ENCODE measurements at places on chromosomes 12 and 14.
A peak's percentile ranks its signal among the peaks of the same experiment; 100 is the strongest.

GRCh38 chr14:44309331-44309730 is 197.8 kb downstream of the FSCB start:
- no peak for DNase-seq

GRCh38 chr12:67758119-67758518 is 109.6 kb downstream of the DYRK2 start:
- no peak for DNase-seq

DNA sequence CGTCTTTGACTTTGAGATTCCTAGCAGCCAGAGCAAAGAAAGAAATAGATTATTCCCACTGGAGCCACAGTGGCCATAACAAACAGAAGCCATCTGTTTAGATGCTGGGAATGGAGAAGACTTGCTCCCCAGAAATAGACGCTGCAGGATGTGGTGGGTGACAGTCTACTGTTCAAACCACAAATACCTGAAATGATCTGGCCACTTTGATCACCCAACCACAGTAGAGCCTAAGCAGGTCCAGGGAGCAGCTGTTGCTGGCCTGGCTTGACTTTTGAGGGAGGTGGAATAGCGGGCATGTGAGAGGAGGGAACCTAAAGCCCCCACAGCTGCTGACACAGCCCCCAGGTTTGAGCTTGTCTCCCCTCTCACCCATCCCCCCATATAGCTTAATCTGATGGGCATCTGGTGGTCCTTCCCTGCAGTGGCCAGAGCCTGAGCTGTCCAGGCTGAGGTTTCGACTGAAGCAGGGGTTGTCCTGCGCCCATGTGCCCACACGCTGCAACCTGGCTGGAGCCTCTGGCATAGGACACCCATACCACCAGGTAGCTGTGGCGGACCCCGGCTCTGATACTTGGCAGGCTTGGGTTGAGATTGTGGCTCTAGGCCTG is 38.7 kb downstream of the SH2B3 start:
- no peak for DNase-seq

DNA sequence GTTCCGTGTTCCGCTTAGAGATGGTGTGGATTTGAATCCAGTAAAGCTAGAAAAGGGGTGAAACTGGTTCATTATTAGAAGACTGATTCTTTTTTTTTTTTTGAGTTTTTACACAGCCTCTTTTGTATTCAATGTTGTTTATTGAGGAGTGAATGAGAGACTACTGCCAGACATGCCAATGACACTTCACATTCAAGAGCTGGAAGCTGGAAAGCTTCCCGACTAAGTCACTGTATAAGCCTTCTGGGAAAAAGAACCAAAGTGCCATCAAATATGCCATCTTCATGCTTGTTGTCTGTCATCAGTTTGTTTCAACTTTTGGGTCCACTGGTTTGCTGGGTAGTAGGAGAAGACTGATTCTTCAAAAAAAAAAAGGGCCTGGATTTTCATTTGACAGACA is 164.8 kb downstream of the ATP23 start:
- DNase-seq, result no peak

DNA sequence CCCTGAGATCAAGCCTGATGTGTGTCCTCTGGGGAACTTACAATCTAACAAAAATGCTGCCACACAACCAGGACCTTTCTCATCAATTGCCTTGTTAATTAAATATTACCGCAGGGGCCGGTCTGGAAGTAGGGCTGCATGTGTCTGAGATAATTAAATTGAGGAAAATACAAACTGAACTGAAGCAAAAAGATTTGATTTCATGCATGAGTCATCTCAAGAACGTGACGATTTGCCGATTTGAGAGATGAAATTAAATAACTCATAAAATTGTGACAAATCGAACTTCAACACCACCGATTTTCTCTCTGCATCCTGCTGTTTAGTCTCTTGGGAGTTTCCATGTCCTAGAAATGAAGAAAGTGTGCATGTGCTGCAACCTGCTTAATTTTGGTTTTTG is 94.6 kb upstream of the DAAM1 start:
- no peak for DNase-seq

DNA sequence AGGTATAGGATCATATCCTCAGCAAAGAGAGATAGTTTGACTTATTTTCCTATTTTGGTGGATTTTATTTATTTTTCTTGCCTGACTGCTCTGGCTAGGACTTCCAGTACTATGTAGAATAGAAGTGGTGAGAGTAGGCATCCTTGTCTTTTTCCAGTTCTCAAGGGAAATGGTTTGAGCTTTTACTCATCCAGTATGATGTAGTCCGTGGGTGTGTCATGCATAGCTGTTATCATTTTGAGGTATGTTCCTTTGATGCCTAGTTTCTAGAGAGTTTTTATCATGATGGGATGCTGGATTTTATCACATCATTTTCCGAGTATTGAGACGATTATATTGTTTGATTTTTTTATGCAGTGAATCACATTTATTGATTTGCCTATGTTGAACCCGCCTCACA is 97.2 kb downstream of the MGAT4C start:
- DNase-seq, result no peak

GRCh38 chr12:58961906-58962305 is 41.6 kb upstream of the LRIG3 start:
- DNase-seq, result no peak

- DNase-seq, result no peak
Observed at GRCh38 chr12:47094804-47095203, 15.0 kb upstream of the AMIGO2 start.

DNA sequence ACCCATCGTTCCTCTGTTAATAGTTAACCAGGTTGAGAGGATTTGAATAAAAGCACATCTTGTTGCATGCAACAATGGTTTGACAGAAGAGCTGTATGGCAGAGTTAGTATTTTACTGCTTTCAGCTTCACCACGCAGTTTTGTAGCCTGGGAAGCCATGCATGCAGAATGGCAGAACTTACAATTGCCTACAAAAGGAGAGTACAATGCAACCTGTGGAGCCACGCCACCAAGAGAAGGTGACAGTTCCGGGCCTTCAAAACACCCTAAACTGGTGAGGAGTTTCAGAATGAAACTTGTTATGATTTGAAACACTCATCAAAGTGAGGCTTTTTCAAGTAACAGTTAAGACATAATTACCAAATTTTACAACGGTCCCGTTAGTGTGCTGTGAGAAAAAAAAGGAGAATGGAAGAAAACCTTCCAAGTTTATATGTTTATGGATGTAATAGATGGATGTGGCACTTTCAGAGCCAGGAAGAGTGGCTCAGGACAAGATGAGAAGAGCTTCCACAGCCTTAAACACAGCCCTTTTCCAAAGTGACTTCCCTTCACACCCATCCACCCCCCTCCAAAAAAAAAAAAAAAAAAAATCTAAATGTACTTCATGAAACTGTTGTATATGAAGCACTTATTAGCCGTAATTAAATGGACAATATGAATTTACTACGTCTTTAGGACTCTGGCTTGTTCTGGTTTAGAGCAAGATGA is 158.7 kb downstream of the EGLN3 start:
- no peak for DNase-seq

GRCh38 chr12:1473418-1473817 is 121.0 kb downstream of the FBXL14 start:
- no peak for DNase-seq

GRCh38 chr14:67192366-67192765 is 3.1 kb downstream of the GARIN2 start:
- DNase-seq, result no peak

- DNase-seq, result no peak
Observed at GRCh38 chr14:49977126-49977841, 84.4 kb downstream of the ARF6 start.

GRCh38 chr14:100486025-100486828 is 101.0 kb downstream of the BEGAIN start:
- peak; percentile 76 for DNase-seq

- DNase-seq, result no peak
Observed at GRCh38 chr12:94305130-94305957, 154.3 kb downstream of the CEP83 start.

DNA sequence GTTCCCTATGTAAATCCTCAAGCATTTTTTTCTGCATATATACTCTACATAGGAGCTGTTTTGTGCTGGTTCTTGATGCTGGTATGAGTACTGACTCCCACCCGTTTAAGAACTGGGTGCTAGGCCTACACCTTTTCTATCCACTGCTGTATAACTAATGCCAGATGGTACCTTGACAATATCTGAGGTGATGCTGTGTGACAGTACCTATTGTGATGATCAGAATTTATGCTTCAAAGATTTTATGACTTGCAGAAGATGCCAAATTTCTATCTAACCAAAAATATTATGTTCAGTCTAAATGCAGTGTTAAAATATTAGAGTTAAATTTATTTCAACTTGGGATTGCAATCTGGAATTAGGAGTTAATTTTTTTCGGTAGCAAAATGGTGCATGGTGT is 272.3 kb upstream of the NOVA1 start:
- DNase-seq, result no peak

DNA sequence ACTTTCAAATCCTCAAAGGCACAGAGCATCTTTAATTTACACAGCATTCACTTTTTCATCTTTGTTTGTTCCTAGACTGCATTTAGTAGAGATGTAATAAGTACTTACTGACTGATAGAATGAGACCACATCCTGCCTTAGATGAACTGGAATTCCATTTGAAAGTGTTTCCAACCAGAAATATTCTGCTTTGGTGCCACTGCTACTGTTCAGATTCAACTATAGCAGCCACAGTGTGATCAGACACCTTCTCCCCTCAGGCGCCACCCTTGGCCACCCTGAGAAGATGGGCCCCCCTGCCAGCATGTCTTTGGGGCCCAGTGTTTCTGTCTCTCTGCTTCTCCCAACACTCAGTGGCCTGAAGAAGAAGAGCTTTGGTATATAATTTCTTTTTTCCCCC is 449.1 kb downstream of the RAD51B start:
- no peak for DNase-seq

DNA sequence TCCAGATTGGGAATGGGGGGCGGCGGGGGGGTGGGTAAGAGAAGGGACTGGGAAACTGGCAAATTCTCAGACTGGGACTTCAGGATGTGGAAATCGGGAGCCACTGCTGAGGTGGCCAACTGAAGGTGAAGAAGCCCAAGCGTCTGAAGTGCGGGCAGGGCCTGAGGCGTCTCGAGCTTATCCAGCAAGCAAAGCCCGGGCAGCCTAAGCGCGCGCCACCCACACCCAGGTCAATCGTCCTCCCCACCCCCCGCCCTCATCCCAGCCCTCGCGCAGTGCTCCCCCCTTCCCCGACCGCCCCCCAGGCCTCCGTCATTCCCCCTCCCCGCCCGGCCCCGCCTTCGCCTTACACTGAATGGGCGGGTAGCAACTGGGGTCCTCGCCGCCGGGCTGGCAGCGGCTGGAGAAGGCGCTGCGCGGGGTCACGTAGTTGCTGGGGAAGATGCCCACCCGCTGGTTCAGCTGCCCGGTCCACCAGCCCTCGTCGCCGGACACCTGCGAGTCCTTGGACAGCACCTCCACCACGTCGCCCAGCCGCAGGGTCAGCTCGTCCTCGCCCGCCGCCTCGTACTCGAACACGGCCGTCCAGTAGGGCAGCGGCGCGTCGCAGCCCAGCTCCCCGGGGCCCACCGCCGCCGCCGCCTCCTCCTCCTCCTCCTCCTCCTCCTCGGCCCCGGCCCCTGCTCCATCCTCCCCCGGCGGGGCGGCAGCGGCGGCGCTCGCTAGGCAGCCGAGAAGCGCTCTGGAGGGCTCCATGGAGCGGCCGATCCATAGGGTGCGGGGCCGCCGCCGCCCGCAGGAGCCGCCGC is 693 bp downstream of the MAP3K9 start:
- no peak for DNase-seq

DNA sequence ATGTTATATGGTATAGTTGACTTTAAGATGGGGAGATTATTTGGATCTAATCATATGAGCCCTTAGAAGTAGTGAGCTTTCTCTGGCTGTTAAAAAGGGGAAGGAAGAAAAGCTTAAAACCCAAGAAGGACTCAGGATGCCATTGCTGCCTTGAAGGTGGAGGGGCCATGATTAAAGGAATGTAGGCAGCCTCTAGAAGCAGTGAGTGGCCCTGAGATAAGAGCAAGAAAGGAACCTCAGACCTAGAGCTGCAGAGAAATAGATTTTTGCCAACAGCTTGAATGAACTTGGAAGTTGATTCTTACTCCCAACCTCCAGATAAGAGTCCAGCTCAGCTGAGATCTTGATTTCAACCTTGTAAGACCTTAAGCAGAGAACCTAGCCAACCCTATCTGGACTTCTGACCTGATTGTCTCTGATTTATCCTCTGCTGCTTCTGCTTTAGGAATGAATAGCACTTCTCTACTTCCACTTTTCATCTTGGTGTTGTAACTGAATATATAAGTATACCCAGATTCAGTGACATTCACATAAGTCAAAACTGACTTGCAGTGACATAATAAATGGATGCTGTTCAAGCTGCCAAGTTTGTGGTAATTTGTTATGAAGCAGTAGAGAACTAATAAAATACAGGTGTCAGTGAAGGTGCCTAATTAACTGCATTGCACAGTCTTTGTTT is 33.5 kb downstream of the RAD51B start:
- DNase-seq, result peak; percentile 15

- DNase-seq, result no peak
Observed at GRCh38 chr12:14261096-14261495, 104.4 kb upstream of the ATF7IP start.

- DNase-seq, result no peak
Observed at GRCh38 chr12:49126852-49127763, 4.1 kb downstream of the TUBA1B start.

DNA sequence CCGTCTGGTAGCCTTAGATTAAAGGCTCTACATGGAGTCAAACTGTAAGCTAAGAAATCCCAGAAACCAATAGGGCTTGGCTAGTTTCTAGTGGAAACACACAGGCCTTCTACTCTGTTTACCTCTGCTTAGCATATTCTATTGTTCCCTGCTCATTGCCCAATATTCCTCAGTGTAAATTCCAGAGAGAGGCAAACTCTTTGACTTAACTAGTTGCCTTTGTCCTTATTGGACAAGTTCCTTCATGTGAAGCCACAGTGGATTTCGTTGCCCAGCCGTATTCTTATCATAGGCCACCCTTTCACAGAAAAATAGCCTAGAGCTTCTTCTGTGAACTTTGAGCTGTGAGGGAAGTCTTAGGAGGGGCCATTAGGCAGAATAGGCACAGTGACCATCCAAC is 186.1 kb downstream of the PLCZ1 start:
- no peak for DNase-seq

DNA sequence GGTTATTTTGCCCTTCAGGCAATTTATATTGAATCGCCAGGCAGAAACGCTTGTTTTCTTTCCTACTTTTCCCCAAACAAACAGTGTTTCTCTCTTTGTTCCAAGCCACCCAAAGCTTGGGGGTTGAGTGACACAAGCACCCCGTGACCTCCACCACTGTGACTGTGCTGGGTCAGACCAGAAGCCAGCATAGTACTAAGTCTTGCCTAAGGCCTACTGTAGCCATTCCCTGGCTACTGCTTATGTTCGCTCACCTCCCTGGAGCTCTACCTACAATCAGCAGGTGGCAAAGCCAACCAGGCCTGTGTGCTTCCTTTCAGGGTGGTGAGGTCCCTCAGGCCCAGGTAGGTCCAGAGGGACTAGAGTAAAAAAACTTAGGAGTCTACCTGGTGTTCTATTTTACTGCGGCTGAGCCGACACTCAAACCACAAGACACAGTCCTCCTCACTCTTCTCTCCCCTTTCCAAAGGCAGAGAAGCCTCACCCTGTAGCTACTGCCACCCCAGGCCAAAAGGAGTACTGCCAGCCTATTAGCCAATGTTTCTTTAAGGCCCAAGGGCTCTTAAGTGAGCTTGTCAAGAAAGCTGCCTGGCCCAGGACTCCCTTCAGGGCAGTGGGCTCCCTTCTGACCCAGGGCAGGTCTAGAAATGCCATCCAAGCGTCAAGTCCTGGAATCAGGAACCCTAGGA is 411.8 kb upstream of the MIS18BP1 start:
- DNase-seq, result no peak

GRCh38 chr12:78420991-78421390 is 443.6 kb upstream of the SYT1 start:
- no peak for DNase-seq

GRCh38 chr12:56013482-56013881 is 7.4 kb upstream of the IKZF4 start:
- DNase-seq, result no peak

GRCh38 chr12:41286426-41286825 is 98.3 kb downstream of the PDZRN4 start:
- DNase-seq, result no peak

All from hematopoietic multipotent progenitor cell (in vitro differentiated cells).